Activated T-helper 1 cell treated with anti-CD3 and anti-CD28 coated beads, Interleukin-12 subunit alpha, Interleukin-12 subunit beta, Interleukin-2, Interleukin-4 antibody, amounts not matched to agents 30 ng/mL and 10 ng/mL and 1 ng/mL, durations not matched to agents 14 hours and 24 hours and 36 hours (primary cell): ENCODE measurements at places on chromosomes 13 and 19.

DNA sequence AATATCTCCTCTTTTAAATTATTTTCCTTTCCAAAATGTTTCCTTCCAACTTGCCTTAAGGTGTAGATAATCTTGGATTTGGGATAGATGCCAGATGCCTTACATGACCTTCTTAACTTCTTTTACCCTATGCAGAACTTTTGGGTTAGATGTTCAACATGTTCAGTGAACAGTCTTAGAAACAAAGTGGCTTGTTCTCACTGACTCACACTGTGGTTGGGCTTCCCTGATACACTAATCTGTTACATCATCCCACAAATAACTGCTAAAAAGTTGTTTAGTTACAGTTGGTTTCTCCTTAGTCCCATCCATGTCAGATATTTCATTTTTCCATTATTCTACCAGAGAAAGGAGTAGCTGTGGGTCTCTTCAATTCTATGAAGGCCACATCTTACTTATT is 2638.2 kb downstream of the PCDH9 start:
- DNase-seq, result no peak

DNA sequence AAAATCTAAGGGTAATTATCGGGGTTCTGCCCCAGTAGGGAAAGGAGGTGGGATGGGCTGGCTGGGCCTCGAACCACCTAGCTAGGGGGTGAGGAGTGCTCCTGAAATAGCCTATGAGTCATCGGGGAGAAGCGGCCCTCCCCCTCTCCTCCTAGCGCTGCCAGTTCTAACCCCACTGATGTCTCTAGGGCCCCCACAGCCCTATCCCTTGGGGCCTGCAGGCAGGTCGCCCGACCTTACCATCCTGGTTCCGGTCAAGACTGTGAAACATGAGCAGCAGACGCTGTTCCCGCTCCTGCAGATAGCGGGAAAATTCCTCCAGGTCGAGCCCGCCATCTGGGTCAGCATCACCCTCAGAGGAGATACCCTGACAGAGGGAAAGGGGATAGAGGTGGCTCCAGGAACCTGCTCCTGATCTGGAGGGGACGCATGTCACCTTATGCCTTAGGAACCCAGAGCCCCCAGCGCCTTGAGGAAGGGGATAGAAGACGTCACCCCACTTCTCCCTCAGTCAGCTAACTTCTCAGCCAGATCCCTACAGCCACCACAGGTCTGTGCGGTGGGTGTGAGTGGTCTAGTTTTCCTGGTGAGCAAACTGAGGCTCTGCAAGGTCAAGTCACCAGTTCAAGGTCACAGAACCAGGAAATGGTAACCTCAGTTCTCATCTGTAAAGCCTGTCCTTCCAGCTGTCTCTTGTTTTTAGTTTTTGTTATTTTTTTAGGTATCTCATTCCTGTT is 1.5 kb downstream of the SLC25A23 start:
- no peak for DNase-seq

GRCh38 chr13:98879127-98879520 is 98.7 kb downstream of the DOCK9 start:
- DNase-seq, result no peak

GRCh38 chr19:15101479-15102082 is 5.6 kb upstream of the SYDE1 start:
- peak; percentile 29 for DNase-seq

DNA sequence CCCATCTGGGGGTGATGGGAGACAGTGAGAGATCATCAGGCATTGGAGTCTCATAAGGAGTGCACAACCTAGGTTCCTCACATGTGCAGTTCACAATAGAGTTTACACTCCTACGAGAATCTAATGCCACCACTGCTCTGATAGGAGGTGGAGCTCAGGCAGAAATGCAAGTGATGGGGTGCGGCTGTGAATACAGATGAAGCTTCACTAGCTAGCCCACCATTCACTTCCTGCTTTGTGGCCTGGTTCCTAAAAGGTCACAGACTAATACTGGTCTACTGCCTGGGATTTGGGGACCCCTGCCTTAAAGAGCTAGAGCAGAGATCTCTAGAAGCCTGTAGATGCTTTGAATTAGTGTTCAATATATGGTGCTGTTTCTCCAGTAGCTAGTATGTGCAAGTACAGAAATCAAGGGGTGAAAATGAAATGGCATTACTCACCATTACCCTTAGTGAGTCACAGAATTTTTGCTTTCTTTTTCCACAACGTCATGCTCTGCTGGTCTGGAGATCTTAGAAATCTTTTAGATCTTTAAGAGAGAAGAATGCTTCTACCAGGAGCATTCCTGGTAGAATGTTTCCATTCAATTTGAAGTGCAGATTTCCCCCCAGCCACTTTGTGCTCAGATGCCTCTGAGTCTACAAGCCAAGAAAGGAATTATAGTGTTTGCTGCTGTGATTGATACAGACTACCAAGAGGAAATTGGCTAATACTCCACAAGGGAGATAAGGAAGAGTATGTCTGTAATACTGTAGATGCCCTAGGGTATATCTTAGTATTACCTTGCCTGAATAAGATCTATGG is 2301.2 kb downstream of the PCDH9 start:
- no peak for DNase-seq

- DNase-seq, result no peak
These were observed 312.5 kb downstream of the DCLK1 start for GRCh38 chr13:35818633-35819067.

DNA sequence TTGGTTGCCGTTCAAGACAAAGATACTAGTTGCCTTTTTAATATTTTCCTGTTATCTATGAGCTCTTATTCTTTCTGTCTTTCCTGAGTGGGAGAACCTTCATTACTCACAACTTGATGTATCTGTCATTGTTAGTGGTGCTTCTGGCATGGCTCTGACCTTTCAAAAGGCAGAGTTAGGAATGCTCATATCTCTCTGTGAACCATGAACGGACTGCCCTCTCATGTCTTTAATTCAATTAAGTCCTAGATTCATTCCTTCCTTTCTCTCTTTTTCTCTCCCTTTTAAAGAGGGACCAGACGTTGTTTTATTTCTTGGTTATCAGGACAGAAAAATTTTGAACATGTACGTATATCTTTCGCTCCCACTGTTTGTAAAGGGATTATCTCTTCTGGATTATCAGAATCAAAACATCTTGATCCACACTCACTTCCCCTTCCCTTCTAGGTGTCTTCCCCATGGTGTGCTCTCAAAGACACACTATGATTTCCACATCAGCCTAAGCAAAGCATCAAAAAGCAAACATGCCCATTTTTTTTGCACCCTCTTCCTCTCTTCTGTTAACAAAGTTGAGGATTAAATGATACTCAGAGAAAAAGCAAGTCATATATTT is 90.3 kb downstream of the LRCH1 start:
- DNase-seq, result no peak

DNA sequence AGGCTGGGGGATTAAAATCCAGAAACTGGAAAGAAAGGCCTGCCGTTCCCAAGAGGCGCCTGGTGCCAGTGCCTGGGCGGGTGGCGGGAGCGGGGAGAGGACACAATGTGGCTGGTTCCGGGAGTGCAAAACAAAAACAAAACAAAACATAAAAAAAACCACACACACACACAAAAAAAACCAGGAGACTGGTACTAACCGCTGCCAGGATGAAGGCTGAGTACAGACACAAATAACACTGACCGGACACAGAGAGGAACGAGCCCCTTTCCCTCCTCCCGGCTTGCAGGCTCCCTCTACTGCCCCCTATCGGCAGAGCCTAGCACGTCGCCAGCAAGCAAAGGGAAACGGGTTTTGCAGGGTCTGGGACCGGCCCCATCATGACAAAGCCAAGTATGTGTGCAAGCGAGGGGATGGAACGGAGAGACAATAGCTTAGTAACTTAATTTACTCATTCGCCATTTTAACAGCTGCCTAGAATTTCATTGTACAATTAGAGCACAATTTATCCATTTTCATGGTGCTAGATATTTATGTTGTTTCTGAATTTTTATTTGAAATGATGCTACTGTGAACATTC is 17.9 kb upstream of the ZDHHC20 start:
- peak; percentile 73 for DNase-seq

DNA sequence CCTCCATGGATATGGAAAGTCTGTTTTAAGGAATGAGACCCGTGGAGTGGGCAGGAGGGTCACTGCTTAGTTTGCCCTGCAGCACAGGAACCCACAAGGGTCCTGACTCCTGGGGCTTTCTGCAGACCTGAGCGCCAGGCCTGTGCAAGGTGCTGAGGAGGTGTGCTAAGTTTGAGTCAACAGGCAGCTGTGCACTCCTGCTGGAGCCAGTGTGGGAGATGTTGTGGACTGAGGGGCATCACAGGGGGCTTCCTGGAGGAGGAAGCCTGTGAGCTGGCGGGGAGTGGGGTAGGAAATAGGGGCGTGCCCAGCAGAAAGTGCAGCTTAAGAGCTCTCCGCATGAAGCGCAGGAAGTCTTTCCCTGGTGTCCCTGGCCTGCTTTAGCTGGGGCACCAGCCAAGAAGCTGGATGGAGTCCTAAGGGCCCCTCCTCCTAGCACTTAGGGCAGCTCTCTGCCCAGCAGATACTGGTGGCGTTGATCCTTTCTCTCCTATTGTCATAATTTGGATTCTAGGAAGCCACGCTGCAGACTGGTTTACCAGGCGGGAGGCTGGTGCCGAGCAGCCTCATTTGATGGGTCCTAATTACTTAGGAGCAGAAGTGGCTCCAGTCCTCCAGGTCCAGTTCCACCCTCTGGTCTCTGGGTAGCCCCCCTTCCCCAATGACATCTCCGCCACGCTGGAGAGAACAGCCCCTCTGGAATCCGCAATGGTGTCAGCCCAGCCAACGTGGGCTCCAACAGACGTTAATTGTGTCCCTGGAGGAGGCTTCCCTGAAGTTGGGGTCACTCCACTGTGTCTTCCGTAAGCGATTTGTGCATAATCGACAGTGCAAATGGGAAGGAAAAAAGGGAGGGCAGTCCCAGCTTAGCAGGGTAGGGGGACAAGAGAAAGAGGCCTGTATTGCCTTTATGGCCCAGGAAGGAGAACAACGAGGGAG is 309.2 kb downstream of the ZNF536 start:
- no peak for DNase-seq

- DNase-seq, result no peak
These were observed 1091.2 kb downstream of the SLITRK1 start for GRCh38 chr13:82791035-82791434.

DNA sequence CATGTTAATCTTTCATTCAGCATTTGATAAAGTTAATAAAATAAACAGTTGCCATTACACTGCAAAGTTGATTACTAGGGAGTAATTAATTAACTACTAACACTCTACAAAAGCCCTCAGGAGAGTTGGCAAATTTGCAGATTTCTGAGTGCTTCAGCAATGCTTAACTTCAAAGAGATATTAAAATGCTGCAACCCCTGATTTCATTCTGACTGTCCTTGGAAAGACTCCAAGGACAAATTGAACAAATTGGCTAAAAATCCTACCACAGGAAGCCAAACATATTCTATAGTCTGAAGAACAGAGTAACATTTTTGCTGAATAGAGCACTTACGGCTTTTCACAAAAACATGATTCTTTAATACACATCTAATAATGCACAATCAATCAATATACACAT is 1543.0 kb downstream of the SLITRK5 start:
- DNase-seq, result no peak

DNA sequence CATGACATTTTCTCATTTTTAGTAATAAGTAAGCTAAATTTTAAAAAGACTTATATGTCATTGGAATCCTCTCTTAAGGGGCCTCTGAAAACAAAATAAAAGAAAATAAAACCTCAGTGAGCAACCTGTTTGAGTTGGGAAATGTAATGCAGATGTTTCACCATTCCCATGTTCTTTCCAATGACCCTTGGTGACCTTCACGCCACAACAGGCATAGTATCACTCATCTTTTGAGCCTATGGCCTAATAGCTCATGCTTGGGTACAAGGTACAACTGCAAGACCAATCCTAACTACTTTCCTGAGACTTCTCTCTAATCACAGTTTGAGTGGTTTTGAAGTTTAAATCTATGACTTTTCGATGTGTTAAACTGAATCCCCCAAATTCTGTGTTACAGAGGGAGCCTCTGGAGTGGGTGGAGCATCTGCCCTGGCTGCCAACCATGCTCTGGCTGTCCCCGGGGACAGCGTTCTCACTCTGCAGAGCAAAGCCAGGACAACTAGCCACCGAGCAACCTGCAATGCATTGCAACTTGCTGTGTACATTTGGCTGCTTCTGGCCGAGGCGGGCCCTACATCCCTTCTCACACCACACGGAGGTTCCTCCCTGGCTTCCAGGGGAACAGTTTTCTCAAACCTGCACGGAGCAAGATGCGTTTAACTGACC is 307.9 kb upstream of the MAB21L1 start:
- no peak for DNase-seq

DNA sequence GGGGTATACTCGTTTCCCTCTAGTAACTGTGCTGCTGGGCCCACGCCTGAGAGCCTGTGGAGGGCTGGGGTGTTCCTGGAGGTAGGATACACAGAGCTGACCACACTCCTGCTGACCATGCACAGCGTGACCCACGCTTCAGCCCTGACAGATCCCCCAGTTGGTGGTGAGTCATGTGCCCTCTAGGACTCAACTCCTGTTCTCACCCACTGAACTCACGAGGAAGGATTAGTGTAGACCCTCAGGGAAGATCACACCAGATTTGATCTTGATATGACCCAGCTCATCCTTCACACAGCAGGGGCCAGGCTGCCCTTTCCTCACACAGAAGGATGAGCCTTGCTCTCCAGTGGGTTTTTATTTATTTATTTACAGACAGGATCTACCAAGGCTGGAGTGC is 13.3 kb upstream of the ACP7 start:
- DNase-seq, result no peak

DNA sequence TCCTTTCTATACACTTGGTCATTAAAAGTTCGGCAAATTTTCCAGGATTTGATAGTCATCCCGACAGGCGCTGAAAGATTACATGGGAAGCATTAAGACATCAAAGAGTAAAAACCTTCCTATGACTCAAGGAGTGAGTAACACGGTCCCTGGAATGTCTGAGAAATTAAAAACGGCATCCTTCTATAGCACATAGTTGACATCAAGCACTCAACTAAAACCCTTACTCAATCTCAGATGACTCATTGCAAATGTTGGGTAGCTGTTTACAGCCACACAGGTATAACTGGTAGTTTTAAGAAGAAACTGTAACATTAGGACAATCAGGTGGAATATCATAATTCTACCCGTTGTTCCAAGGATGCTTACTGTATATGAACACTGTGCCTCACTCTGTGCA is 6.4 kb upstream of the LGALS13 start:
- no peak for DNase-seq

DNA sequence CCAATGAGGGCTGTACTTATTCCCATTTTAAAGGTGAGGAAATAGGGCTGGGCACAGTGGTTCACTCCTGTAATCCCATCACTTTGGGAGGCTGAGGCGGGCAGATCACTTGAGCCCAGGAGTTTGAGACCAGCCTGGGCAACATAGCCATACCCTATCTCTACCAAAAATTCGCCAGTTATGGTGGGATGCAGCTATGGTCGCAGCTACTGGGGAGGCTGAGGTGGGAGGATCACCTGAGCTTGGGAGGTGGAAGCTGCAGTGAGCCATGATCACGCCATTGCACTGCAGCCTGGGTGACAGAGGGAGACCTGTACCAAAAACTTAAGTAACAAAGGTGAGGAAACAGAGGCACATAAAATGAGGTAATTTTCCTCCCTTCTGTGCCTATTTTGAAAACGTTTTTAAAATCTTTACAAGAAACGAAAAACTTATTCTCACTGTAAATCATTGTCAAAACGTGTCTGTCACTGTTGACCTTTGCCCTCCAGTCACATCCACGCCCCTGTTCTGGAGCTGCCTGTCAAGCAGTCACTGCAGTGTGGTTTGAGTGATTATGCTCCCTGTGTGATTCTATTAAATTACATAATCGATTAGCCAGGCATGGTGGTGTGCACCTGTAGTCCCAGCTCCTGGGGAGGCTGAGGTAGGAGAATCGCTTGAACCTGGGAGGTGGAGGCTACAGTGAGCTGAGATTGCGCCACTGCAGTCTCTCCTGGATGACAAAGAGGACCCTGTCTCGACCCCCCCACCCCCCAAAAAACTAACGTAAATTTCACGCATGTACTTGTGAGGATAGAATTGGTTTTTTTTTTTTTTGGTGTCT is 12.5 kb downstream of the NOP53 start:
- no peak for DNase-seq
